ENCODE measurements at places on chromosomes 11 and 22.

- DNase-seq, result no peak
Measured at GRCh38 chr11:115077740-115078139, 399.4 kb downstream of the NXPE2 start.

DNA sequence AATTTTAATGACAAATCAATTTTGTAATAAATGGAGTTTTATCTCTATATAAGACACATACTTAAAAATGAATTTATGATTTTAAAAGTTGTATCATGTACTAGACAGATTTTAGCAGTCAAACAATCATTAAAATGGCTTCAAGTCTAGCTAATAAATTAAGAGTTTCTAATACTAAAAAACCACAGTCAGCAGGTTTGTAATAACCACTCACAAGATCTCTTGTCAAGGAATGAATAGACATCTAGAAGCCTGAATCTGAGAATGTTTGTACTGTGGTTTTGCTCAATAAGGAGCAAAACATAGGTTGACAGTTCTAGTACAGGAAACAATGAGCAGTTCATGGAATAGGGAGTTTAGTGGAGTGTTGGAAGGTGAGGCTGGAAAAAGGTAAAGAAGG is 81.2 kb downstream of the DEUP1 start:
- no peak for DNase-seq

GRCh38 chr22:47048123-47049077 is 285.9 kb downstream of the TBC1D22A start:
- no peak for DNase-seq

DNA sequence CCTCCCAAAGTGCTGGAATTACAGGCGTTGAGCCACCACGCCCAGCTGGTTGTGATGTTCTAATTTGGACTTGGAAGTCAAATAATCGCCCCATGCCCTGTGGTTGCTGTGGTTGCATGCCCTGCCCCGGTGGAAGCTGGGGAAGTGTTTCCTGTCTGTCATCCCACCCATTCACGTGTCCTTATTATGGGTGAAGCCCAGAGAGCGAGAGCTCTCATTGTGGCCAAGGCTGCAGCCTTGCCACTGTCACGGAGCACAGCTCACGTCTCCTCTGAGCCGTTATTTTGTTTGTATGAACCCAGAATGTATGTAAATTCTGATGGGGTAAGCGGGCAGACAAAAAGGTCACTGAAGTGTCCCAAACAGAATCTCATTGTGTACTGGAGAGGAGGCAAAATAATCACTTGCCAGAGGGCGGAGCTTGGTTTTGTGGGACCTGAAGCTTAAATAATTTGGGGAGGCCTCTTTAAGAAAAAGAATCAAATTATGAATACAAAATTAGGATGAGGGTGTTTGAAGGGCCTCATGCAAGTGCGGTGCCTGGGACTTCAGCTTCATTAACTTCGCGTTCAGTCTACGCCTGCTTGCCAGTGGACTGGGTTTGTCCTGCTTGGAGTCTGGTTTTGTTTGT is 25.8 kb upstream of the TREH start:
- DNase-seq, result no peak

DNA sequence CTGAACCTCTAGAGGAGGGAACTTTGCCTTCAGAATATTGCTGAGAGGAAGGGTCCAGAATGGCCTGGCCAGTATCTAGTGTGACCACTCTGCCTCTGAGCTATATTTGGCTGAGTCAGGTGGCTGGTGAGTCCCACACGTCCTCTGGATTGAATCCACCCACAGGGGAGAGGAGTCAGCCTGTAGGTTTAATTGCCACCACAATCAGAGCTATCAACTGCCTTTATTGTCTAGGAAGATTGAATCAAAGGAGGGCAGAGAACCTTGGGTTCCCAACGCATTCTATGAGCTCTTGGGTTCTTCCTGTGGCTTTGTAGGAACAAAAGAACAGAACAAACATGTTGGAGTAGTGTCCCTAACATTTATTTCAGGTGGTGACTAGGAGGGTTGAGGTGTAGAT is 67.7 kb downstream of the ST3GAL4 start:
- no peak for DNase-seq

- no peak for DNase-seq
Measured at GRCh38 chr22:49380828-49381114, 446.9 kb downstream of the BRD1 start.

DNA sequence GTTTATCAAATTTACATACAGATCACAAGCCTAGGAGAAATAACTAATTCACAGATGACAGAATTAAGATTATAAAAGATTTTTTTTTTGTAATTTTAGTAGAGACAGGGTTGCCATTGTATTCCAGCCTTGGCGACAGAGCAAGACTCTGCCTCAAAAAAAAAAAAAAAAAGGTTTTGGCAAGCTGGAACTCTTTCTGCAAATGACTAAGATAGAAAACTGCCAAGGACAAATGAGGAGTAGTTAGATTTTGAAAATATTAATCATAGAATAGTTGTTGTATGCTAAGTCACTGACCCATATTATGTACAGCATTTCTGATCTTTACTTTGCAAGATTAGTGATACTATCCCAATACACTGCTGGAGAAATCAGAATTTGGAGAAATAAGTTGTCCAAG is 99.2 kb downstream of the C11orf65 start:
- DNase-seq, result no peak

DNA sequence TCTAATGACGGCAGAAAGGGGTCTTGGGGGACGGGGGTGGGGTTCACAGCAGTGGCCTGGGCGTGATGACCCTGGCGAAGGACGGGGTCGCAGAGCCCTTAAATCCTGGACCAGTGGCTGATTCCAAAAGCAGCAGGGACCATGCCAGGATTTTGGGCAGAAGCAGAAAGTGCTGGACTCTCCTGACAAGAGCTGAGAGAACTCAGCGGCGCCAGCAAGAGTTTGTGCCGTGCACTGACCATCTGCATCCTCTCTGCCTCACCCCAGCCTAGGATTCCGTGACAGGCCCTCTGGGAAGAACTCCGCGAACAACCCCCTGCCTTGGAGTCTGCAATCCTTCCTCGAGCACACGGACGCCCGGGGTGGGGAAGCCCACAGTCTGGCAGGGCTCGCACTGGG is 644 bp upstream of the NDUFV1 start:
- no peak for DNase-seq

DNA sequence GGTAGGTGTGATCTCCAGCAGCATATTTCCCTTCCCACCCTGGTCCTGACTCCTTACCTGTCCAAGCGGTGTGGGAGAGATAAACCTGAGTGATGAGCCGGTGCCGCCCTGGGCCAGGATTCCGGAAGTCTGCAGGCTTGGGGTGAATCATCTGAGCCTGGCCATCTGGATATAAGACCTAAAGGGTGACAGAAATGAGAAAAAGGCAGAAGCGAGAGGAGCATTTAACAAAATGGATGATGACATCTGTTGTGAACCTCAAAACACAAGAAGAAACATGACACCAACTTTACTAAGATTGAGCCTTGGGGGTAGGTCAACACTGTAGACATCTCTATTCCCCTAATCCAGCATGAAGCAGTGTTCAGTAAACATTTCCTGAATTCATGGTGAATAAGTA is 62.8 kb downstream of the AAMDC start:
- no peak for DNase-seq

DNA sequence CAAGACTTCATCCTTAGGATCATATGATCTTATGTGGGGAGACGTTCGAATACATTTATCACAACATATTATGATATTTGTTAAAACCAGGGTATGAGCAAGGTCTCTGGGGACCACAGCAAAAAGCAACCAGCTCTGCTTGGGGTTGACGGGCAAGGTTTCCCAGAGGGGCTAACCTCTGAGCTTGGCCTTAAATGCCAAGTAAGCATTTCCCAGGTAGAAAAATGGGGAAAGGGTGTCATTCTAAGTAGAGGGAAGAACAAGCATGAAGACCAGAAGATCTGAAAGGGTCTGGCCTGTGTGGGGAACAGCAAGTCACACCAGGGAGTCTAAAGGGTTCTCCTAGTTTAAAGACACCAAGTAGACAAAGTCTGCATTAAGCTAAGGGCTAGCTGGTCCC is 24.1 kb downstream of the CLMP start:
- DNase-seq, result no peak

DNA sequence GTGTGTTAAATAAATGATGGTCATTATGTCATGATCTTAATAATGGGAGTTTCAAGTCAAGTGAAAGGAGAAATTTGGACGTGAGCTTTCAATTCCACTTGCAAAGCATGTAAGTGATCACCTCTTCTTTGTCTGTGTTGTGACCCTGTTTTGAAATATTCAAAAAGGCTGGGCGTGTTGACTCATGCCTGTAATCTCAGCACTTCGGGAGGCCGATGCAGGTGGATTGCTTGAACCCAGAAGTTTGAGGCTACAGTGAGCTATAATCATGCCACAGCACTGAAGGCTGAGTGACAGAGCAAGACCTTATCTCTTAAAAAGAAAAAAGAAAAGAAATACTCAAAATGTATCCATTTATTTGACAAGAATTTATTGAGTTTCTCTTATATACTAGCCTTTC is 32.9 kb upstream of the EED start:
- DNase-seq, result no peak

Data from thoracic aorta (tissue), 2 donors.